ENCODE measurements at places on chromosomes 3 and 15. TPM values are rescaled to one million over a fixed set of nuclear protein-coding genes. Genes with fewer than 3 reads are reported as not detected.

The CXCR6 gene
- total RNA-seq = not detected

The SCG5 gene
- total RNA-seq = 46.8 TPM

The CD80 gene
- not detected for total RNA-seq

The GOLGA6D gene
- total RNA-seq = not detected

The STAB1 gene
- not detected for total RNA-seq

The CEMIP gene
- total RNA-seq = not detected

The PLA2G4B gene
- total RNA-seq = not detected

- no peak for DNase-seq
Observed at GRCh38 chr3:53818221-53819162, 27.7 kb downstream of the CHDH start.

DNA sequence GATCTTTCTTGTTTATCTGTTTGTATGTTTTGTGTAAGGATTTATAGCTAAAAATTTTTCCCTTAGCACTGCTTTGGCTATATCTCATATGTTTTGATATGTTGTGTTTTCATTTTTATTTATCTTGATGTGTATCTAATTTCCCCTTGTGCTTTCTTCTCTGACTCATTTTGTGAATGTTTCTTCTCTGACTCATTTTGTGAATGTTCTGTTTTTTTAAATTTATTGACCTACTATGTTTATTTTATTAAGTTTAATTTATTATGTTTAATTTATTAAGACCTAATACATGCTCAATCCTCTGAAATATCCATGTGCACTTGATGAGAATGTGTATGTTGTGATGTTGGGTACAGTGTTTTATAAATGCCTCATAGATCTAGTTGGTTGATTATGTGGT, 793.5 kb upstream of the CADM2 start:
- no peak for DNase-seq

DNA sequence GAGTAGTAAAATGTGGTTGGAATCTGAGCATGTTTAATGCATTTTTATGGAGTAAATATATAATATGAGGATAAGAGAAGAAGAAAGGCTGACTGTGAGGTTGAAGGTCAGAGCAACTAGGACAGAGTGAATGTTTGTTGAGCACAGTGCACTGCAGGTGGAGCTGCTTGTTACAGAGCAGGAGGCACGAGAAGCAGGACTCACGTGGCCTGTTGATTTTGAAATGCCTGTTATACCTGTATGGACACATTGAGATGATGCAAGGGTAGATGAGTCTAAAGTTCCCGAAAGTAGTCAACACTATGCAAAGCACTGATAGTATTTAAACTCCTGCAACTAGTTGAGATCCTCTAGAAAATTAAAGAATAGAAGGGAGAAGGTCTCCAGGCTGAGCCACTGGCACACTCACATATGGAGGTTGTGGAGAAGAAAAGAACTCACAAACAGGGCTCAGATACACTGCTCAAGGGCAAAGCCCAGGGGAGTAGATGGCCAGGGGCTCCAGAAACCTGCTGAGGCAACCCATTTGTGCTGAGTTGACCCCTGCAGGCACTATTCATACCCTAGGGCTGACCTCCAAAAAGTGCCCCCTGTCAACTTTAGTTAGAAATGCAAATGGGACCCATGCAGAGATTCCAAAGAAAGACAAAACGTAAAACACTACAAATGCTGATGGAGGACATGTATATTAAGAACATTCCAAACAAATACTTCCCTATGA, 541.5 kb downstream of the GABRG3 start:
- no peak for DNase-seq

DNA sequence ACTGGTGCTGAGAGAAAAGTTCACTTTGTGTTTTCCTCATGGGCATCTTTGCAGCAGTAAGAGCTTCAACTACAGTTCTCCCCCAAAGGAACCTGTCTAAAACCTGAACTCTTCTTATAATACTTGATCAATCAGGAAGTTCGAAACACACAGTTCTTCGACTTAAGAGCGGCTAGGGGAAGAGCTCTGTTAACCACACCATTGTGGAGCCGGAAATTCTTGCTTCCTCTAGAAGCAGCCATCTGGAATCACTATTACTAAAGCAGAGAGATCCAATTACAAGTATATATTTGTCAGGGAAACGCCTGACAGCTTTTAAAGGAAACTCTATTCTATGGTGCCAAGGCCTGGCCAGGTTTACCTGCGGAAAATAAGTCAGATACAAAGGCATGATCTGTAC, 337.3 kb upstream of the CBLB start:
- no peak for DNase-seq

DNA sequence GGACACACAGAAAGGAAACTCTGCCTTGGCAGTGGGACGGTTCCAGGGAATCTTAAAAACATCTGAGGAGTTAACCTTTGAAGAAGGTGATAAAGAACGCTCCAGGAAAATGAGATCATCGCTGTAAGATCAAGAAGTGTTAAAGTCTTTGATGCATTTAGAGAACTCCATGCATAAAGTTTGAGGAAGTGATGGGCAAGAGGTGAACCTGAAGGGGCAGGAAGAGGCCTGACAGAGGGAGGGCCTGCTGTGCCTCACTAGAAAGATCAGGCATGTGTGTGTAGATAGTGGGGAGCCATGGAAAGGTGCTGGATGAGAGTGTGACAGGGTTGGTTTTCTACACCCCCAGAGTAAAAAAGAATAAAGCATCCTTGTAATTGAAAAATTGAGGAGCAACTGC, 889.2 kb downstream of the MCTP2 start:
- no peak for DNase-seq

GRCh38 chr3:133295199-133295901, 104.5 kb upstream of the BFSP2 start:
- DNase-seq = no peak

- DNase-seq = peak; percentile 69
Observed at GRCh38 chr3:4406746-4407568, 60.1 kb downstream of the SUMF1 start.

- peak; percentile 50 for DNase-seq
Observed at GRCh38 chr3:108297647-108298046, 1.3 kb downstream of the HHLA2 start.

DNA sequence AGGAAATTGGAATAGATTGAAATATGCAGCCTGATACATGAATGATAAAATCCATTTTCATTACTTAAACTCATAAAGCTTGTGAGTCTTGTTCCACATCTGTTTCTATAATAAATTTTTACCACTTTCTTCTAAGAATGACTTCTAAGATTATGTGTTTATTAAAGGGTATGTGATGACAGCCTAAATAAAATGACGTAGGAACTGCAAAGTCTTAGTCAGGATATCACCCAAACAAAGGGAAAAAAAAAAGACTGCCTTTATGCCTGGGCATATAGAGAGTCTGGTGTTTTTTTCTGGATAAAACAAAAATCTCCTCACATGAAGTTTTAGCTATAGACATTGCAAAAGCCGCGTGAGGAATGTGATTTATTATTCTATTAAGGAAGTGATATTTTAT, 844.0 kb downstream of the DIPK2A start:
- DNase-seq = no peak

DNA sequence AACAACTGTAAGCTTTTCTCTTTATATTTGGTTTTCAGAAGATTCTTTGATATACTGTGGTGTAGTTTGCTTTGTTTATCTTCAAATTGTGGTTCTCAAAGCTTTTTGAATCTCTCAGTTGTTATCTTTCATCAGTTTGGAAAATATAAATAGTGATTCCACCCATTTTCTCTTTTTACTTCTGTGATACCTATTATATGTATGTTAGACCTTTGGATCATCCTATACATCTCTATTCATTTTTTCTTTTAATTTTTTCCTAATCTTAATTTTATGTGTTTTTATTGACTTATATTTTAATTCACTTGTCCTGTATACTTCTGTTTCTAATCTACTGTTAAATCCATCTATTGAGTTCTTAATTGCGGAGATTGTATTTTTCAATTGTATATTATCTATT, 160.7 kb upstream of the COL8A1 start:
- no peak for DNase-seq

DNA sequence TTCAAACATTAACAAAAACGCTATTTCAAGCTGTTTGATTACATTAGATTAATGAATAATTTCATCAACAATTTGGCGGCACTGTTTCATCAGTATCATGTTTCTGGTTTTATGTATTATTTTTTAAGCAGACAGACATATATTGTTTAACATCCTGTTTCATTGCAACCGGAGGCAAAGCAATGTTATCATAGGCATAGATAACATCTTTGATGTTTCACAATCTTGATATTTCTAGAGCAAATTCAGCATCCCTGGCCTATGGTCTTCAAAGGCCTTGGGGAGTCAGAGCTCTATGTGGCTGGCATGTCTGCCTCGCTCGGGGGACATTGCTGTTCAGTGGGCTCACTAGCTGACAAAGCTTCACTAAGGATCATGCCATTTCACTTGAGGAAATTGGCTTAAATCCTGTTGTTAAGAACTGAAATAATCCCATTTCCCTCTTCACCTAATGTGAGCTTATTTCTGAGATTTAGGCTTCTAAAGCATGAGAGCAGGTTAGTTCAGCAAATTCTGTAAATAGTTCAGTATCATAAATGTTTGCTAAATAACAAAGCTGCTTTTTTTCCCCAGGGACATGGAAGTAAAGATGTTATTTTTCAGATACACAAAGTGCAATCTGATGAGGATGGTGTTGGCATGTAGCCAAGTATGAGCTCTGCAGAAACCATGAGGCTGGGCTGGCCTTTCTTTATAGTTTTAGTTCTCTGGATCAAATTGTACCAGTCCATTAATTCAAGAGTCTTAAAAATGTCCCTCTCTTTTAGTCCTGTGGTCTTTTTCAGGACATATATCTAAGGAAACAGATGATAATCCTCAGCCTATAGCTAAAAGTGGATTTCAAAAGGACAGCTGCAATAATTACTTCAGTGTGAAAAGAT, 941.4 kb downstream of the PLOD2 start:
- no peak for DNase-seq

GRCh38 chr3:42173307-42173706, 82.2 kb downstream of the TRAK1 start:
- peak; percentile 50 for DNase-seq

DNA sequence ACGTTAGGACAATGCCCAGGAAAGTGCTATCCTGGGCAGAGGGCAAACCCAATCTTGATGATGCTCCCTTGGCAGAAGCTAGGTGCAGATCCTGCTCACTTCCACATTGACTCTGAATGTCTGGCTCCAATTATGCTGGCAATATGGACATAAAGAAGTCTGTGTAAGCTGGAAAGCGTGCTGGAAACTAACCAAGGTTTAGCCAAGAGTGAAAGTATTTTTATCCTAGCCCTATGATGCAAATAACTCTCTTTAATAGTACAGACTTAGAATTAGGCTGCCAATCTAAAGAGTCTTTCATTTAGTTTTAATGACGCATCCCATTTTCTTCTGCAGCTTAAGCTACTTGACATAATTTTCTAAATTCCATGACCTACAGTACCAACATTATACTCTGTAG, 571.8 kb downstream of the TUSC7 start:
- DNase-seq = no peak

DNA sequence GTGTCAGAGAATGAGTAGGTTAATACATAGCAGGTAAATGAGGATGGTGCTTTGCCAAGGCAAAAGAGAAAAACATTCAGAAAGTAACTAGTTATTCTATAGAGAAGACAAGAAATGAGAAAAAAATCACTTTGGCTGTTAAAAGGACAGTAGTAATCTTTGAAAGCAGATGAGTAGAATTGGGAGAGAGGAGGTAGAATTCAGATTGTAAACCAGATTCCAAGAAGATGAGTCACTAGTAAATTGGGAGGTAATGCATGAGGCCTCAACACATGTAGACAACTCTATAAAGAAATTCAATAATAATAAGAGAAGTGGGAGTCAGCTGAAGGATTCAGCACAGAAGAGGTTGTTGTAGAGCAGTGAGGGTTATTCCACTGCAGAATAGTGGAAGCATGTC, 81.4 kb downstream of the MBNL1 start:
- no peak for DNase-seq

DNA sequence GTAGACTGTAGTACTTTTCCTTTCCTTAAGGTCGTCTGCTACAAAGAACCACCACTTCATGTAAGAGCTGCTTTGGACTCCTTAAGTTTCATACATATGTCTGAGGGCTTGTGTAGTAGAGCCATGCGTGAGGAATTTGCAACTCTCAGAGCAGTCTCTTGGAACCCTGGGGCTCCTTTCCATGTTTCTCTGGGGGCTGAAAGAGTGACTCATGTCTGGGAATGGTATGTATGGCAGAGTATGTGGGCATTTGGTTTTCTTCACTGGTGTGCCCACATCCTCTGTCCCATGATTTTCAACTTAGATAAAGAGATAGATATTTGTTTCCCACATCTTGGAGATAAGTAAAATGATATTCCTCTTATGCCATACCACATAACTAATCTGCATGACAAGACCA, 20.6 kb upstream of the RBM5 start:
- no peak for DNase-seq

DNA sequence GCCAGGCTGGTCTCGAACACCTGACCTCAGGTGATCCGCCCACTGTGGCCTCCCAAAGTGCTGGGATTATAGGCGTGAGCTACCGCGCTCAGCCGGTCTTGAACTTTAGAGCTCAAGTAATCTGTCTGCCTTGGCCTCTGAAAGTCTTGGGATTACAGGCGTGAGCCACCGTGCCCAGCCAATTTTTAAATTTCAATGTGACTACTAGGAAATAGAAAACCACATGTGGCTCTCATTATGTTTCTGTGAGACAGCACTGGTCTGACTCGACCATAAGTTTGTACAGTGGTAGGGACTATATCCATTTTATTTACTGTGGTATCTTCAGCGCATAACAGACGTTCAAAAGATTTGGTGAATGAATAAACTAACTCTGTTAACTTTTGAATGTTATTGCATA, 9.1 kb downstream of the ZFAND6 start:
- DNase-seq = no peak

GRCh38 chr3:120196812-120197211, 88.2 kb downstream of the GPR156 start:
- DNase-seq = no peak

- DNase-seq = no peak
Observed at GRCh38 chr3:170162630-170163029, 18.9 kb downstream of the PHC3 start.

GRCh38 chr3:76646921-76647562, 392.9 kb upstream of the ROBO2 start:
- DNase-seq = no peak

- peak; percentile 95 for DNase-seq
Observed at GRCh38 chr3:134326760-134327593, 47.3 kb downstream of the AMOTL2 start.

GRCh38 chr3:47117807-47118364, 46.0 kb downstream of the SETD2 start:
- no peak for DNase-seq

GRCh38 chr3:77913524-77914174, 873.8 kb downstream of the ROBO2 start:
- no peak for DNase-seq

GRCh38 chr15:51191072-51191670, 96.5 kb upstream of the TNFAIP8L3 start:
- DNase-seq = no peak

DNA sequence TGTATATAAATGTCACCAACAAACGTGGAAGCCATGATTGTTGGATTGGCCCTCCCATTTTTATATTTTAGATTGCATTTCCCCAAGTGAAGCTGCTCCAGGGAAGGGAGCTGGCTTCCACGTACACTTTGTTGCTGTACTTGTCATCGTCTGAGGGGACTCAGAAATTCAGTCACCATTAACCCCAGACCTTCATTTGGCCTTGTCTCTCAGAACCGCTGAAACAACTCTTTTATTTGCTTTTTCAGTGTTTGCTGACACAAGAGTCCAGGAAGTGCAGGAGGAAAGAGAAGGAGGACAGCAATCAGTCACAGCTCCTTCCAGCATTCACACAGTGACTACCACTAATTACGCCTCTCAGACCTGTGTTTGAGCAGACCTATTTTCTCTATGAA, 276.5 kb downstream of the TBL1XR1 start:
- no peak for DNase-seq

- no peak for DNase-seq
Observed at GRCh38 chr15:100880897-100881242, 1.2 kb downstream of the ALDH1A3 start.

- no peak for DNase-seq
Observed at GRCh38 chr3:9887480-9887879, 2.9 kb upstream of the JAGN1 start.

Measured in Caki2 (cell line).